Omental fat pad (tissue), 4 donors: ENCODE measurements at places on chromosomes 1 and 21. TPM values are rescaled to one million over a fixed set of nuclear protein-coding genes. Genes with fewer than 3 reads are reported as not detected.

The TAL1 gene
- total RNA-seq, result 2.8 TPM

The B3GALT5 gene
- not detected for total RNA-seq

The MAEL gene
- total RNA-seq, result not detected

The VAV3 gene
- 5.4 TPM for total RNA-seq

The LCE2B gene
- not detected for total RNA-seq

DNA sequence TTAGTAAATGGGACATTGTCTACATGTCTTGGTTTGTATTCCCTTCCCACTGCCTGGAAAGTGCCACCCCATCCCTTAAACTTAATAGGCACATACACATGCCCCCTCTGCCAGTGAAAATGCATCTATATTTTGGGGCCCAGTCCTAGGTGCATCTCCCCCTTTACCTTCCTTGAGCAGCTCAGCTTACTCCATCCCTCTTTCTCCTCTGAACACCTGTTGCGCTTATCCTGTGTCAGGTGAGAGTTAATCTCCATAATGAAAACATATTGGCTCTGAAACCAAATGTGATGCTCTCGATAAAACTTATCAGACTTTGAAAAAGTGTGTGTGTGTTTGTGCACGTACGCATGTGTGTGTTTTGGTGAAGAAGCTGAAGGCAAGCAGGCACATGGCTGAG, 15.4 kb upstream of the SUCO start:
- no peak for DNase-seq

- no peak for DNase-seq
Observed at GRCh38 chr1:160674415-160674814, 27.6 kb upstream of the SLAMF1 start.

DNA sequence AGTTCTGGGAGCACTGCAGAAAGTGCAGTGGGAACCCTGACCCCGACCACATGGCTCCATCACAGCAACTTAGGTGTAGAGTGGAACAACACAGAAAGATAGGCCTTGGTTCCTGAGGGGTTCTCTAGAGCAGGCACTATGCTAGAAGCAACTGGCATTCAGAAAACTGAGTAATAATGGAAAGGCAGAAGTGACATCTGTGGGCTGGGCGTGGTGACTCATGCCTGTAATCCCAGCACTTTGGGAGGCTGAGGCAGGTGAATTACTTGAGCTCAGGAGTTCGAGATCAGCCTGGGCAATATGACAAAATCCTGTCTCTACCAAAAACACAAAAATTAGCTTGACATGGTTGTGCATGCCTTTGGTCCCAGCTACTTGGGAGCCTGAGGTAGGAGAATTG, 5.3 kb downstream of the MRPS15 start:
- no peak for DNase-seq

- no peak for DNase-seq
Observed at GRCh38 chr1:221141606-221142285, 262.5 kb downstream of the HLX start.

DNA sequence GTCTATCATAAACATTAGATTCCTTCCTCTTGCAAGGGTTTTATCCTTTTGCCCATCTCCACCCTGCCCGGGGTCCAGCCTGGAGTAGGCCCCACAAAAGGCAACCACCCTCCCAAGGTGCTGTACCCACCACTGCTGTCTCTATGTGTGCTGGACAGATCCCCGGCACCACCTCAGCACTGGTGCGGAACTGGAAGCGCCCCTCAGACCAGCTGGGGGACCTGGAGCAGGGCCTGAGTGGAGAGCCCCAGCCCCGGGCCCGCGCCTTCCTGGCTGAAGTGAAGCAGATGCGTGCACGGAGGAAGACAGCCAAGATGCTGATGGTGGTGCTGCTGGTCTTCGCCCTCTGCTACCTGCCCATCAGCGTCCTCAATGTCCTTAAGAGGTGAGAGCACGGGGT, 5.9 kb downstream of the HCRTR1 start:
- no peak for DNase-seq

DNA sequence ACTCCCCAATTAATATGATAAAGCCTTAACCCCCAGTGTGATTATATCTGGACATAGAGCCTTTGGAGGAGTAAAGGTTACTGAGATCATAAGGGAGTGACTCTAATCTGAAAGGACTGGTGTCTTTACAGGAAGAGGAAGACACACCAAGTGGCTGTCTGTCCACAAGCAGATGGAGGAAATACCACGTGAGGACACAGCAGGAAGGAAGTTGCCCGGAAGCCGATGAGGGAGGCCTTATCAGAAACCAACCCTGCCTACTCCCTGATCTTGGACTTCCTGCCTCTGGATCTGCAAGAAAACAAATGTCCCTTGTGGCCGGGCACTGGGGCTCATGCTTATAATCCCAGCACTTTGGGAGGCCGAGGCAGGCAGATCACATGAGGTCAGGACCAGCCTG, 110.3 kb upstream of the CHRM3 start:
- DNase-seq, result no peak

DNA sequence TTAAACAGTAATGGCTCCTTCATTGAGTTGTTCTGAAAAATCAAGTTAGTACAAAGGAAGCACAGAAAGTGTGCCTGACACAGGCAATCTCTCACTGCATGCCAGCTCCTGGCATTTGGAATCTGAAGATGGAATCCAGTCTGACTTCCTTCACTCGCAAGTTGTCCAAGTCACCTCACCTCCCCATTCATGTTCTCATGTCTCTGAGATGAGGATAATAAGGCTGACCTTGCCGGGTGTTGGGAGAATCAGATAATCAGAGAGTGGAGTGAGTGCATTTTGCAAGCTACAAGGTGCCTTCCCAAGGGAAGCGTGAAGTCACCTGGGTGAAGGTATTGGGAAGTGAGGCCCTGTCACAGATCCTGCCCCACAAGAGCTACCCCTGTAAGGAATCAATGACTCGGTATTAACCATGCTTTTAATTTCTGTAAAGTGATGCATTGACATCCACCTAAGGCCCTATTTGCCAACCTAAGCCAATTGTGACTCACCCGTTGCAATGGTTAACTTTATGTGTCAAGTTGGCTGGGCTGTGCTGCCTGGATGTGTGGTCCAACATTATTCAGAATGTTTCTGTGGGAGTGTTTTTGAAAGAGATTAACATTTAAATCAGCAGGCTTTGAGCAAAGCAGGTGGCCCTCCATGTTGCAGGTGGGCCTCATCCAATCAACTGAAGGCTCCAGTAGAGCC, 62.5 kb upstream of the TARBP1 start:
- no peak for DNase-seq

DNA sequence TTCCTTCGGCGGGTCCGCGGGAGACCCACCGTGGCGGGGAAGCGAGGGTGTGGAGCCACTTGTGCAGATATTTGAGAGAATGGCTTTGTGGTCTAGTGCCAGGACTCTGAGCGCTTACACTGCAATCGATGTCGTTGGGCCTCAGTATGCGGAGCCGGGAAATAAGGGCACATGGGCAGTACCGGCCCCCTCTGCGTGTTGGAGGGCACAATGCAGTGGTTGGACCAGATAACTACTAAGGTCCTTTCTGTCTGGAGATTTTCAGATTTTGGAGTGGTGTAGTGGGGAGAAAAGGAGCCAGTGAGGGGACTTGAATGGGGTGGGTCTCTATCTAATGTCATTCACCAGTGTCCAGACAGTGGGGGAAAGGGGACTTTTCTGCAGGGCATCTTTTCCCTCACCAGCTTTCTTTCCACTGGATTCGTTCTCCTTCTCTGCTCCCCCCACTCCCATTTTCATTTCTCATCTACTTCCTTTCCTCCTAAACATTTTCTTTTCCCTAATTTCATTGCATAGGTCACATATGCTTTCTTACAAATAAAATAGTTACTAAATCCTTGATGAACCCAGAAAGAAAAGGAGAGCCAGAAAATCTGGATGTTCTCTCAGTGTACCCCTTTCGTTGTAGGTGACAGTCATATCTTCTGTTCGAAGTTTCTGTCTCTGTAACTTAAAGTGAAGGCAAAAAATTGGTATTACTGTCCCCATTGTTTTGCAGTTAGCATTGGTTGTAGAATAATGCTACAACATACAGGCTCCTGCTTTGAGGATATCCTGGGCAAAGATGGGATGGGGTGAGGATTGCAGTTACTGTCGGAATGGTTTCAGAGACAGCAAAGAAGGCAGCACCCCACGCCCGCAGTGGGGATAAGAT, 1.4 kb downstream of the ATF3 start:
- DNase-seq, result no peak

DNA sequence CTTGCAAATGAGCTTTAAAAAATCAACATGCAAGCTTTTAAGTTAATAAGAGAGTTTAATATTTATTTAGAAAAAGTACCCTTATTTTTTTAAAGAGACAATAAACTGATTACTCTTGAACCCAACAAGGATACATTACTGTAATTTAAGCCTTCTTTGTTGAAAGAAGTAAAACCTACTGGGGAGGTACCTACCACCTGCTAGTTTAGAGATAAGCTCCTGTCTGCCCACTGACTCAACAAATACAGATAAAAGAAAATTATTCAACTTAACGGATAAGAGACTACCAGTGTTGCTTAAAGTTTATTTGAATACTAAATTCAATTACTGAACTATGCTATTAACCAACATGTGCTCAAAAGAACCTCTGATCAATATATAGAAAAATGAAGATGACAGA, 23.1 kb downstream of the USP24 start:
- DNase-seq, result no peak

DNA sequence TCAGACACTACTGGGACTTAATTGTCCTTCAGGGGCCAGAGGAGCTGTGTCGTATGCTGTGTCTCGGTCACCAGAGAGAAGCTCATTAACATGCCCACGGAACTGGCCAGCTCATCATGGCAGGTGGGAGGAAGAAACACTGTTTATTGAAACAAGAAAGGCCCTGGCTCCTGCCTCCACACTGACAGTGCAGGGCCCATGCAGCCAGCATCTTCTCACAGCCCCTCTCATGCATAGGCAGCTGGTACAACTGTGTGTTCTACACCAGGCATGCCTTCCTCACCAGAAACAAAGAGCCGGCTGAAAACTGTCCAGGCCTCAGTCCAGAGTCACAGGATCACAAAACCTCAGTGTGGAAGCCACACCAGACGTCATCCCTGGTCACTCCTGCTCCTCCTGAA, 106.0 kb downstream of the UBE2U start:
- DNase-seq, result no peak

- DNase-seq, result no peak
Observed at GRCh38 chr21:45800339-45801080, 157.0 kb downstream of the PCBP3 start.

GRCh38 chr1:111733183-111733991, 5.8 kb downstream of the INKA2 start:
- no peak for DNase-seq

GRCh38 chr1:110064576-110065337, 5.7 kb downstream of the ALX3 start:
- DNase-seq, result no peak

DNA sequence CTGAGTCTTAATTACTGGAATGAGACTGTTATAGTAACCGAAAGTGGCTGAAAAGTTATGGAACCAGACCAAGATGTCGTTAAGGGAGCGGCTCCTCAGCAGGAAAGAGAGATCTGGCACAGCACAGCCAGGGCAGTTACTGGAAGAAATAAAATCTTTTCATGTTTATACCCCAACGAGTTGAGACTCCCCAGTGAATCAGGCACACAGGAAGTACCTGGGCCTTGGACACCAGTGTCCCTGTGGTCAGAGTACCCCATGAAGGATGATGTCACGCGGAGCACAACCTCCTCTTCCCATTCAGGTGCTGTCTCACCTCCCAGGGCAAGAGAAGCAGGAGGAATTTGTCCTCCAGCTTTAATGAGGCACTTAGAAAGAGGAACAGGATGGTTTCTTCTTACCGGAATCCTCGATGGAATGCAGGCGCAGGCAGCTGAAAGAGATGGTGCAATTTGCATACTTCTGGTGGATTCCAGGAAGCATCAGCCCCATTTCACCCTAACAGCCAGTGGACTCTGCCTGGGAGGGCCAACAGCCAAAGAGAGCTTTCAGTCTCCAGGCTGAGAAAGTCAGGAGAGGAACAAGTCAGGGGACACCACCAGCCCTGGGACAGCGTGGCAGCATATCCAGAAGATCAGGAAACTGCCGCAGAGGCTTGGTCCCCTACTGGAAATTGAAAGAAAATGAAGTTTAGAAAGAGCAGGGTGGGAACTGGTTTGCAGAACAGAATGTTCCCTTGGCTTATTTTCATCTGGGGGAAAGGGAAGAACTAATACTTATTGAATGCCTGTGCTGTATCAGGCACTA, 35.9 kb upstream of the CTTNBP2NL start:
- DNase-seq, result peak; percentile 34

DNA sequence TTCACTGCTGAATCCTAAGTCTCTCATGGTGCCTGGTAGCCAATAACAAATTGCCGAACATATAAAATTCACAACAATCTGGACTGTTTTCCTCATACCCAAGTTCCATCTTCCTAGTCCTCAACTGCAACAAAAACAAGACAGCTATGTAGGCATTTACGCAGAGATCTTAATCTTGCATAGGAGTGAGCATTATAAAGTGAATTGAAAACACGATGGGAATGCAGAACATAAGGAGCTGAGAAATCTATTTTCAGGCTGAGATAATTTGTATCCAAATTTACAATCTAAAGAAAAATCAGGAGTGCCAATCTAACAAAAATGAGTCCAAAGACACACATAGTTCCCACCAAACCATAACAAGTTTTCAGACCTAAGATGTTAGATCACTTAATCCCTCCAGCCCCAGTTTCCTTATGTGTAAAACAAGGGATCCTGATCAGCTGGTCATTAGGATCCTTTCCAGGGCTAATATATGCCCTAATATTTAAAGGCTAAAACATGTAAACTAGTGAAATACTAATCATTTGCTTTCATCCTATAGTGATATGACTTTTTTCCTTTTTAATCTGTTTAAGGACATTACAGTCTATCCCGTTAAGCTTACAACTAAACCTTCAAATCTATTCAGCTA, 1.9 kb downstream of the SLC16A1 start:
- no peak for DNase-seq

DNA sequence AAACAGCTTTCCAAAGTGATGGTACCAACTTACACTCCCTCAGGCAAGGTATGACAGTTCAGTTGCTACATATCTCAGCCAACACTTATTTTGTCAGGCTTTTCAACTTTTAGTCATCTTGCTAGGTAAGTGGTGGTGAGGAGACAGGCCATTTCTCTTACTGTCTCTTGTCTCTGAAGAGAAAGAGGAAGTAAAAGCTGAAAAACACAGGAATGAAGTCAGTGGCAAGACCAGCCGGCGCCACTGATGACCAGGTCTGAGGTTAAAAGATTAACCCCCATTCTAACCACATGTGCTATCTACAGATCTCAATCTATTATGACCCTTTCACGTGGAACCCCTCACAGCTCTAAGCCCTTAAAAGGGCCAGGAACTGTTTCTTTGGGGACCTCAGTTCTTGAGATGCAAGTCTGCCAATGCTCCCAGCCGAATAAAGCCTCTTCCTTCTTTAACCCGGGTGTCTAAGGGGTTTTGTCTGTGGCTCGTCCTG, 4.2 kb downstream of the ADCY10 start:
- no peak for DNase-seq

- DNase-seq, result no peak
Observed at GRCh38 chr1:203640723-203641502, 14.3 kb downstream of the ATP2B4 start.

GRCh38 chr21:42010507-42011495, 641 bp upstream of the ZBTB21 start:
- no peak for DNase-seq

- no peak for DNase-seq
Observed at GRCh38 chr1:97906567-97907241, 14.1 kb downstream of the DPYD start.

- no peak for DNase-seq
Observed at GRCh38 chr1:199490769-199491527, 536.6 kb upstream of the NR5A2 start.
